GM23338 (cell line): ENCODE measurements at places on chromosomes 12 and 14.

DNA sequence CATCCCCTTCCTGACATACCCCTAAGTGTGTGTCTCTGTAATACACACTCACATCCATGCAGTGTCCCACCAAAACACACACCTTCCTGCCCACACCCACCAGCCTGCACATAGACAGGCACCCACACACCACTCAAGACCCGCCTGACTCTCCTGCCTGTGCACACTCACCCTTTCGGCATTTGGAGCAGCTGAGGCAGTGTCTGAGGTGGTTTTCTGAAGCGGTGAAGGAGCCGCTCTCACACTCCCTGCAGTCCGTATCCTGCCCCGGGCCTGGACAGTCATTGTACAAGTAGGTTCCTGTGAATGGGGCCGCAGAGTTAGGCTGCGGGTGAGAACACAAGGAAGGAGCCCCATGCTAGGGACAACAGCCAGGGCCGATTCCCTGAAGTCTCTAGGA is 8.3 kb downstream of the TNFRSF1A start:
- DNase-seq = no peak

DNA sequence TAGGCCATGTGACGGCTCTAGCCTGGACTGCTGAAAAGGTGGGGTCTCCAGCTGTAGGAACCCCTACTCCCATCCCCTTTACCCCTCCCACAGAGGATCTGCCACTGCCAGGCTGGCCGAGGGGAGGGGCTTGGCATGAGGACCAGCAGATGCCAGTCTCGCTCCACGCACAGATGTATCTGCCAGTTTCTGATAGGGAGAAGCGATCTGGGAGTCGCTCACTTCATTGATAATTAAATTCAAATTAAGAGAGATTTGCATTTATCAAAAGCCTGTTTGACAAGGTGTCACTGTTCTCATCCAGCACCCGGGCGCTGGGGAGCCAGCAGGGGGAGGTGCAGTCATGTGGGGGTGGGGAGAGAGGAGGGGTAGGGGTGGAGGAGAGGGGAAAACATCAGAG is 217.6 kb upstream of the MYL2 start:
- no peak for DNase-seq

- DNase-seq = no peak
These were observed 12.3 kb upstream of the ATG14 start for GRCh38 chr14:55423969-55424368.

DNA sequence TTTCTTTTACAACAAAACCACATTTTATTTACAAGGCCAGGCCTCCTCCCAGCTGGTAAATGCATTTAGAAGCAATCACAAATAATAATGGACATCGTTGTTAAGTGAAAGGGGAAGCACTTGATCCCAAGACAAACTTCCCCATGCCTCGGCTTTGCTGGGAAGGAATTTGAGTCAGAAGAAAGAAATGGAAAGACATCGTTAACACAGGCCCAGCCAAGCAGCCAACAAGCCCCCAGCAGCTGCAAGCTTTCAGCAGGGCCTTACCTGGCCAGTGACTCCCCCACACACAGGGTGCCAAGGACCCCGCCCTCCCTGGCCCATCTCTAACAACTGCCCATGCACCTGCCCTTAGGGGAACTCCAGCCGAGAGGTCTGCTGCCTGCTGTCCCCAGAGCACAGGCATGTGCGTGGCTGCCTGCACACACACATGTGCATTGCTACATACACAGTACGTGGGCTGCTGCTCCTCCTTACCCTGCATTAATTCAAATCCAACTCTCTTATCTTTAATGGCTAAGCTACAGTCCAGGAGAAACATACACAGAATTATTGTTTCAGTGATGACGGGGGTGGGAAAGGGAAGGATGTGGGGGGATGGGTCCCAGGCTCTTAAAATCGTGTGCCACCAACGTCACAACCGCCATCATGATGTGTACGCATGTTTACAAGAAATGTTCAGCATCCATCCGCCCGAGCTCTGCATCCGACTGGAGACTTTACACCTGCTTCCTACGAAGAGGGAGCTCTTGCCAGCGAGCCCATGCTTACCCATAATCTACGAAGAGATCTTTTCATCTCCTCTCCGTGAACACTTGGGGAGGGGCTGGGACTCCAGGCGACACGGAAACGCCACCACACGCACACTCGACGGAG is 9.8 kb downstream of the BCL11B start:
- DNase-seq = peak; percentile 41

GRCh38 chr14:23621204-23621931 is 14.8 kb upstream of the DHRS2 start:
- DNase-seq = no peak

DNA sequence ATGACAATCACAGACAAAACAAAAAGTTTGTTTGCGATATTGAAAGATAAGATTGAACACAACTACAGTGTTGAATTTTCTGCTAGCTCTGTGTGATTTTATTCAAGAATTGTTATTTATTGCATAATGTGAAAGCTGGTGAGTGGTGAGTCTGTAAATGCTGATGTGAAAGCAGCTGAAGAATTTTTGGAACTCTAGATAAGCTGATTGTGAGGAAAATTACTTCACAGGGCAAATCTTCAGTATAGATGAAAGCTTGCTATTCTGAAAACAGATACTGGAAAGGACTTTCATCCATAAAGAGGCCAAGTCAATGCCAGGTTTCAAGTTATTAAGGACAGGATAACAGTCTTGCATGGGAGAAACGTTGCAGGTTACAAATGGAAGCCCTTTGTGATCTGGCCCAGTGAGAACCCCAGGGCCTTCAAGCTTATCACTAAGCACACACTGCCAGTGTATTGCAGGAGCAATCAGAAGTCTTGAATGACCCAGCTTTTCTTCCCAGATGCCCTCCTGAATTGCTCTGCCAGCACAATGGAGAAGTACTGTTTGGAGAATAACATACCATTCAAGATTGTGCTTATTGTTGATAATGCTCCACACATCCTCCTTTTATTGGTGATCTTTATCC is 153.7 kb downstream of the PCNX1 start:
- DNase-seq = no peak

DNA sequence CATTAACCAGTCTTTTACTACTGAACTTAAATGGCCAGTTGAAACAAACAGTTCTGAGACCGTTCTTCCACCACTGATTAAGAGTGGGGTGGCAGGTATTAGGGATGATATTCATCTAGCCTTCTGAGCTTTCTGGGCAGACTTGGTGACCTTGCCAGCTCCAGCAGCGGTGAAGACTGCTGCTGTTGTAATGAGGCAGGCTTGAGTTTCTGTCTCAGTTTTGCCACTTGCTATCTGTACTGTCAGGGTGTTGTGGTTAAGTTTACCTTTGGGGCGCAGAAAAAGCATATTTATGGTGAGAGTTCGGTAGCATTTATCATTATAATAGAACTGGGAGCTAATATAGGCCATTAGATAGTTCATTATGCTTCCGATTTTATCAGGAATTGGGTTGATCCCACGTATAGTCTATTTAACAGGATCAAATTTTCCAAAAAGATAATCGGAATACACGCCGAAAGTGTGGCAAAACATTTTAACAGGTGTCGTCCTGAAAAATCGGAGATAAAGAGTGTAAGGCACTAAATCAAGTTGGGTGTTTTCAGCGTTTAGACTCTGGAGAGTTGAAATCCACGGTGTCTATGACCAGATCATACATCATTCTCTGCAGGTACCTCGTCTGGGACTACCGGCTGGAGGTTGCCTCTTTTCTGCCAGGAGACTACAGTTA is 688 bp upstream of the NECAP1 start:
- DNase-seq = no peak

GRCh38 chr14:55518391-55518790 is 61.6 kb upstream of the KTN1 start:
- no peak for DNase-seq

DNA sequence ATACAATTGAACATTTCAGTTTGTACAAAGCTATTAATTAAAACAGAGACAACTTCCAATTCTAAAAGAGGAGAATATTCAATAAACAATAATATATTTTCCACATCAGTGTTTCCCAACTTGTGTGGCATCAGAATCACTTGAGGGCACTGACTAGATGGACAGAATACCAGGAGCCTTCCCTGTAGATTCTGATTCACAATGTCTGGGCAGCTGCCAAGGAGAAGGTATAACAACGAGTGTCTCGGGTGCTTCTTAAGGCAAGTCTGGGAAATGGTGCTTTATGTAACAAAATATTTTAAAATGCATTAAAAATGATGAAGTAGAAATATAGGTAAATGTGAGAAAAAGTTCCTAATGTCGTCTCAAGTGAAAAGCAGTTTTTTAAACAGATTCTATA is 26.2 kb downstream of the GALC start:
- no peak for DNase-seq

GRCh38 chr12:3204143-3204542 is 127.0 kb downstream of the TSPAN9 start:
- DNase-seq = peak; percentile 31

DNA sequence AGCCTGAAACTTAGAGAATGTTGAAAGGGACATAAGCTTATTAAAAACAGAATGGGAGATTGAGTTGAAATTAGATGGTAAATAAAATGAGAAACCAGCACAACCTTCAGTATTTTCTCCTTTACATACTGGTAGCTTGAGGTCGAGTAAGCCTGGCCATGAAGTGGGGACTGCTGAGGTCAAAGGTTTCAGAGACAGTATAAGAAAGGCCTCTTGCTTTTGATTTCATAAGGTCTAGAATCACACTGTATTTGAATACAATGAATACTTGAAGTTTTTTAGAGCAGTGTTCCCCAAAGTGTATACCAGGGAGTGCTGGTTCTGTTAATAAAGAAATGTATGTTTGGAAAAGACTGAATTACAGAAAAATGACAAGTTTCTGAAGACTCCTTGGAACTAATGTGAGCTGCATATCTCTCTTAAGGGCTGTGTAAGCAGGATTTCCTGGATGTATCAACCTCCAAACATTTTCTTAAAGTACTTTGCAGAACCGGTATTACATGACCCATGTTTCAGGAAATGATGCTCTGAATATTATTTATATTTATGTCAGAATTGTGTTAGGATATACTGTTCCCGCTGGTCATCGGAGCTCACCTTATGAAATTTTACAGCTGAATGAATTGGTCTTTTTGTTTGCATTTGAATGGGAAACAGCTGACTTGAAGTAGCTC is 85.0 kb downstream of the AKAP6 start:
- no peak for DNase-seq

GRCh38 chr14:69088586-69088985 is 64.3 kb downstream of the DCAF5 start:
- DNase-seq = no peak

DNA sequence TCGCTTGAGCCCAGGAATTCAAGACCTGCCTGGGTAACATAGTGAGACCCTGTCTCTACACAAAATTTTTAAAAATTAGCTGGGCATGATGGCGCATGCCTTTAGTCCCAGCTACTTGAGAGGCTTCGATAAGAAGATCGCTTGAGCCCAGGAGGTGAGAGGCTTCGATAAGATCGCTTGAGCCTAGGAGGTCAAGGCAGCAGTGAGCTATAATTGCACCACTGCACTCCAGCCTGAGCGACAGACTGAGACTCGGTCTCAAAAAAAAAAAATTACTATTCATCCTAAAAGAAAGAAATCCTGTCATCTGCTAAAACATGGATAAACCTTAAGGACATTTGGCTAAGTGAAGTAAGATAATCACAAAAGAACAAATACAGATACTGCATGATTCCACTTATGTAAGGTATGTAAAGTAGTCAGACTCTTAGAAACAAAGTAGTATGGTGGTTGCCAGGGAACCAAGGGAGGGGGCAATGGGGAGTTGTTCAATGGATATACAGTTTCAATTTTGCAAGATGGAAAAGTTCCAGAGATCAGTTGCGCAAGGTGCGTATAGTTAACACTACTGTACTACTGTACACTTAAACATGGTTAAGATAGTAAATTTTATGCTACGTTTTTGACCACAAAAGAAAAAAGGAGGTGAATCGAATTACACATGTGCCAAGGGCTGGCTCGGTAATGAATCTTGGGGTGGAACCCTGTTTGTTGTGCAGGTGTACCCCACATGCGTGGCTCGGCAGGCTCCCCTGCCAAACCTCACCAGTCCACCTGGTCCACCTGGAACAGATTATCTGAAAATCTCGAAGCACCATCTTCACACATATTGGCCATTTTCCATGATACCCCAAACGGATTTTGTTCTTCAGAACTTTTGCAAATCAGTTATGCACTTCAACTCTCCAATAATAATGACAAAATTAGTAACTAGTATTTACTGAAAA is 18.3 kb upstream of the ATP2A2 start:
- no peak for DNase-seq

GRCh38 chr12:105330931-105331804 is 677 bp downstream of the C12orf75 start:
- DNase-seq = peak; percentile 36

DNA sequence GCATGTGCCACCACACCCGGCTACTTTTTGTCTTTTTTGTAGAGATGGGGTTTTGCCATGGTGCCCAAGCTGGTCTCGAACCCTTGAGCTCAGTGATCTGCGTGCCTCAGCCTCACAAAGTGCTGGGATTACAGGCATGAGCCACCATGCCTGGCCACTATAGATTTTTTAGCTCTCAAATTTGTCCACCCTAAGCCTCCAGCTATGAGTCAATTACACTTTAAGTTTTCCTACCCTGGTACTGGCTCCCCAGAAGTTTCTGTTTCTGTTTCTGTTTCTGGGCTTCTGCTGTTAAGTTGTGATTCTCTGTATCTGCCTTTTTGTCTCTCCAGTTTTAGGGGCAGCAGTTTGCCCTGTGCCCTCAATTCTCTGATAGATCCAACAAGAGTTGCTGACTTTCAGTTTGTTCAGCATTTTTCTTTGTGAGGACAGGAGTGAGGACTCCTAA is 4.4 kb upstream of the TINF2 start:
- DNase-seq = no peak

GRCh38 chr12:94152292-94153078 is 4.1 kb downstream of the PLXNC1 start:
- no peak for DNase-seq

DNA sequence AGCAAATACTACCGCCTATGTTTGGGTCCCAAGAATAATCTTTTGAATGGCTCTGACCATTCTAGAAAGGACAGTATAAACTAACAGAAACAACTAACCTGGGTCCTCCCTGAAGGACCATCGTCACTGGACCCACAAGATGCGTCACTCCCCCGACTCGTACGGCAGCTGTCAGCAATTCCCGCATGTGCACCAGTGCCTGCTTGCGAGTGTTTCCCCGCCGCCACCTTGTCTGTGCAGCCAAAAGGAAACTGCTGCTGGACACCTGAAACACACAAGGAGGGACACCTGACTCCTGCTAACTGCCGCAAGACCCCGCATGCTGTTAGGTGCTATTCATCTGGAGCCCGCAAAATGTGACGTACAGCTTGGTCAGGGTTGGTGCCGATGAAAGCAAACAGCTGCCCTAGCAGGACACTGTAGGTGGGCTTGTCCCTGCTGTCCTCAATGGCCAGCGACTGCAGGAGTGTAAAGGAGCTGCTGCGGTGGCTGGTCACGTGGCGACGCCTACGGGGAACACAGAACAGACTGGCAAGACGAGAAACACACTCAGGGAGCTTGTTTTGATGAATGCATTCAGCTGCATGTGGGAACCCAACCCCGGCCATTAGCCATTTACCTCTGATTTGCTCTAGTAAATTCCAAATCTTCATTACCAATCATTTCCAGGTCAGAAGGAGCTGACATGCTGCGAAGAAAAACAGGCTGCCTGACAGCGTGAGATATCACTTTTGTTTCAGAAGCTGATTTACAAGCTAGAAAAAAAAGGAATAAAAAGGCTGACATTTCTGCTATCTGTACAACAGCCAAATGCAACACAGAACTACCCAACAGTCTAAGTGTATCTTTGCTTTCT is 118.1 kb downstream of the TRAFD1 start:
- DNase-seq = no peak
